ENCODE measurements at places on chromosomes 13 and 19.

- no peak for DNase-seq
Measured at GRCh38 chr13:39417643-39418042, 185.3 kb downstream of the LHFPL6 start.

GRCh38 chr19:35307931-35308330 lies 16.0 kb downstream of the MAG start:
- no peak for DNase-seq

- no peak for DNase-seq
Measured at GRCh38 chr13:49300276-49300675, 52.6 kb downstream of the CDADC1 start.

- no peak for DNase-seq
Measured at GRCh38 chr19:15775249-15775648, 12.2 kb upstream of the OR10H5 start.

DNA sequence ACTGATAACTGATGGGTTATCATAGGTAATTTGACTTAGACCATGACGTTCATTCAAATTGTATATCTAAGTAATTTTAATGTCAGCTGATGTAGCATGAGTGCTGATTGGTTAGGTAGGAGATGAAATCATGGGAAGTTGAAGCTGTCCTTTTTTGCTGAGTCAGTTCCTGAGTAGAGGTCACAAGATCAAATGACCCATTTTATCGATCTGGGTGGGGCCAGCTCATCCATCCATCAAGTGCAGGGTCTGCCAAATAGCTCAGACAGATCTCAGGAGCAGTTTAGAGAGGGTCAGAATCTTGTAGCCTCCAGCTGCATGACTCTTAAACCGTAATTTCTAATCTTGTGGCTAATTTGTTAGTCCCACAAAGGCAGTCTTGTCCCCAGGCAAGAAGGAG lies 35.3 kb upstream of the CD177 start:
- DNase-seq: no peak

DNA sequence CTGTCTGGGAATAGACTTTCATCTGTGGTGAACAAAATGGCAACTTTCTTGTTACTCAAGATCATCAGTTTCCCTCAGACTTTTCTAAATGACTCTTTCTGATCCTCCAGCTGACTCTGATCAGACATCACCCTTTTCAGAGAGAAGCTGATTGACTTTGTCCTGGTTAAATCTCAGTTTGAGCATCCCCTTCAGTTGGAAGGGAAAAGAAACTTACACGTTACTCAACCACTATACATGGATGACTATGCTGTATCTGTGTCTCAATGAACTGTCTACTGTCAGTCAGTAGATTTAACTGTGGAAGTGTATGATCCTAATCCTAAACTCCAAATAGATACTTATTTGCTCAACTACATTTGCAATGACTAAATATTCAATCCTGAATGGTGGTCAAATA lies 118.5 kb downstream of the NALCN start:
- DNase-seq: no peak

DNA sequence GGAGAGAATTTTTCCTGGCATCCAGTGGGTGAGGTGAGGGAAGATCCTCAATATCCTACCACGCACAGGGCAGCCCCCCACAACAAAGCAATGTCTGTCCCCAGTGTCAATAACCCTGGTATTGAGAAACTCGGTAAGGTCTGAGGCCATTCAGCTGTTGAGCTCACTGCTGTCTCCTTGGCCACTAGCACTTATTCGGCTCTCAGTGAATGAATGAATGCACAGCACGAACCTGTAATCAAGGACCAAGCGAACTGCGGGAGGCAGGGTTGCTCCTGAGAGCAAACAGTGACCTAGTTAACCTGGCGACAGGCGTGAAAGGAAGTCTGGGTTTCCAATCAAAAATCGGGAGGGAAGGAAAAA lies 640 bp downstream of the ZSCAN5A start:
- peak; percentile 3 for DNase-seq

DNA sequence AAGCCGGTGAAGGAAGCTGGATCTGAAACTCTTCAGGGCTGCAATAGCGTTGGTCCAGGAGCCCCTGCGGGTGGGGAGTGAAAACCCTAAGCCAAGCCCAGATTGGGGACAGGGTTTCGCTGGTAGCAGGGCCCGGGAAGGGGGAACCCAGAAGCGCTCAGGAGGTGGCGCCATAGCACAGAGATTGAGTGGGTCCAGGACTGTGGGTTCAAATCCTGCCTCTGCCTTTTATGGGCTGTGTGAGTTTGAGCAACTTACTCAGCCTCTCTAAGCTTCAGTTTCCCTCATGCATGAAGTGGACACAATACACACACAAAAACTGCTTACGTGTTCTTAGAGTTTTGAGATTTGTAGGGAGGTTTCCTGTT lies 8.3 kb upstream of the SYCN start:
- DNase-seq: peak; percentile 32

DNA sequence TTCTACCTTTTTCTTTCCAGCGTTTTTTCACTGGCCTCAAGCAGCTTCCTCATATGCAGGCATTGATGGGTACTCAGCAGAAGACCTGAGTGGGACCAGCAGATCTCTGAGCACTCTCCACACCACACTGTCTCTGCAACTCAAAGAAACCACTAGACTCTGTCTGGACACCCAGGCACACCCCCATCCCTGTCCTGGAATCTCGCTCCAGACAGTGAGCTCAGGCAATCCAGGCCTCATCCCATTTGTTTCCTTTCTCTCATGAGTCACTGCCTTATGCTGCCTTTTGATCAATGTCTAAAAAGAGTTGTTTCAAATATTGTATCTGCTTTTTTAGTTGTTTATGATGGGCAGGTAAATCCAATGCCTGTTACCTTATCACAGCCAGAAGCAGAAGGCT lies 19.7 kb upstream of the POP4 start:
- no peak for DNase-seq

DNA sequence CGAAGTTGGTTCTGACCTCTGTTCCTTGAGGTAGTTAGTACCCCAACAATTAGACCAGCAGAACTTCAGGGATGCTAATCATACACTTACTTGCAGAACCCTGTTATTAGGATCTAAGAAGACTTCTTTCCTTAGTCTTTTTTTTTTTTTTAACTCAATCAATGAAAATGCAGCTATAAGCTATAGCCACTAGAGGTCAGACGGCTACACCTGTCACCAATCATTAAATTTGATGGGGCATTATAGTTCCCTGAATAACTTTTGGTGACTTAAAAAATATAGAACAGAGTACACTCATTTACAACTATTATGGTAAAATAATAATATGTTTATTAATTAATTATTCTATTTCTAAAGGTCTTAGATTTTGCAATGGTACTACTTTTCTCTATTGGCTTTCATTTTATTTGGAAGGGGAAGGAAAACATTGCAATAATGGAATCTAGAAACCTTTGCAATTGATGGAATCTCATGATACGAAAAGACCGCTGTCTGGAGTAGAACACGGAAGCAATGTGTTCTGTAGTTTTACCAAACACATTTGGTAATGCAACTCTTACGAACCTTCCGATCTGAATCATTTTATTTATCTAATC lies 483.2 kb downstream of the DIAPH3 start:
- peak; percentile 5 for DNase-seq

DNA sequence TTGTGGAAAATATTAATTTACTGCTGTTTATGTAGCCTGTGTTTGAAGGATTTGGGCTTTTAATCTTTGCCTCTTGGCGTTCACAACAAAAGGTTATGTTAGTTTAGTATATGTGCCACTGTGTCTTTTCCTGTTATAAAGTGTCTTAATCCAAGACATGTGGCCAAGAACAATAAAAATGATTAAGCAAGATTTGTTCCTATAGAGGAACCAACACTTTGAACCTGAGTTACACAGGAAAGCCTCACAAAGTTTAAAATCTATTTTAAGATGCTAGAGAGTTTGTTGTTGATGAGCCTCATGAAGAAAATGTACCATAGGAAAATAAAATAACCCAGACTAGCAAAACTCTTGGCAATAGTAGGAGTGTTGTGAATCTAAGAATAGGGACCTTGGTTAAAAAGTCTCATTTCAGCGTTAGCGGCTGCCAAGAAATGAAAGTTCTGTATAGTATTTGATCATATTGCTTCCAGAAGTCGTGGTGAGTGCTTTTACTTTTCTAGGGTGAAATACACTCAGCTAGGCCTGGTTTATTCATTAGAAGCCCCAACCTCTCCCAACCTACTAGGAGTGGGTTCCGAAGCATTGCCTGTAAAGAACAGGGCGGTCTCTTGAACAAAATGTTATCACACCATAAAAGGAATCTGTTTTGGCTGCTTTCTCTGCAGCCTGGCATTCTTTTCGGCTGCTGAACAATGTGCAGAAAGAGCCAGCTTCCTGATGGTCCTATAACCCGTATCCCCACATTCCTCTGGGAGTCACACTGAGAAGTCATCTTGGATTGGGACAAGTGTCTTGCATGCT lies 102.6 kb downstream of the LRCH1 start:
- DNase-seq: no peak

GRCh38 chr19:38733493-38734175 lies 10.6 kb downstream of the CAPN12 start:
- no peak for DNase-seq

- DNase-seq: no peak
Measured at GRCh38 chr13:76882431-76882830, 3.8 kb downstream of the KCTD12 start.

- DNase-seq: peak; percentile 72
Measured at GRCh38 chr19:1864480-1865171, 1.2 kb upstream of the KLF16 start.

DNA sequence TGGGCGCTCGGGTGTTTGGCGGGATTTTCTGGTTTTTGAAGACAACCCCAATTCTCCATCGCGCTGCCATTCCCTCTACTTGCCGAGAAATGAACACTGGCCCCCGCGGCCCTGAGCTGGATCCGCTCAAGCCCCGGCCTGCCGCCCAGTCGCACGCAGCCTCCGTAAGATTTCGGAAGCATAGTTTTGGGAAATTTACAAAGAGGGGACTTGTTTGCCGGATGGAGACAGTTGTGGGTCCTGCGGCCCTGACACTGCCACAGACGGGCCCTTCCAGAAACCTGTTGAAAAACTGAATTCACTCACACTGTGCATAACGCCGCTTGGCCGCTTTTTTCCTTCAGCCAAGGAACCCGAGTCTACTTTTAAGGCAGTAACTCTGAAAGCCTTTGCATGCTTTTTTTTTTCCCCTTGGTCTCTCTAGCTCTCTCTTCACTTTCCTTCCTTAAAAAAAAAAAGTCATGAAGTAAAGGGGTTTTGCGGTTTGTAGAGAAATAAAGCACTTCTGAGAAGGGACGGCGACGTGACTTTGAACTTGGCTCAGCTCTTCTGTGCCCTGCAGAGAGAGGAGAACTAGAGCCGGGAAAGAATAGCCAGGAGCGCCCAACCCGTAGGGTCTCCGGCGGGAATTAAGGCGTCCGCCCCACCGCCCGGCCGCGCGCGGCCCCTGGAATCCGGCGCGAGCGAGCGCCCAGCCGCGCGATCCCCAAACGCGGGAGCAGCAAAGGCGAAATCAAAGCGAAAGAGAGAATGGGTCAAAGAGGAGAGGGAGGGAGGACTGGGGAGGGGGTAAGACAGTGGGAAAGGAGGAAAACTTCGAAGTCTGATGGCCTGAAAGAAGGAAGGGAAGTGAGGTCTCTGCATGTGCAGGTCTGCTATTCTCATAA lies 3.4 kb upstream of the ZIC2 start:
- no peak for DNase-seq

GRCh38 chr19:30785458-30786137 lies 413.4 kb downstream of the ZNF536 start:
- no peak for DNase-seq

DNA sequence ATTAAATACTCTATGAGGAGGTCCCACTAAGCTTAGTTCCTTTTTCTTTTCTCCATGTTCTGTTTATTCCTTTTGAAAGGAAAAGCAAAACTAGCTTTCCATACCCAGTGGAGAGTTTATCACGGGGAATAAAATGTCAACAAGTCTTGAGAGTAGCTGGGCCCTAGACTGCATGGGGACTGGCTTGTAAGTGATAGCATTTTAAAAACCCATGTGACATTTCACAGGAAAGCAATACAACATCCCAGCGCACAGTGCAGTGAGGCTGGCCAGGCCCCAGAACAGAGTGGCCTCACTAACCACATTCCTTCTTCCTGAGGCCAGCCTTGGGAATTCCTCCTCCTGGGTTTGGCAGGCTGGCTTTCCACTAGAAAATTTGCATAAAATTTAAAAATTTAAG lies 149.8 kb downstream of the DLEU7 start:
- no peak for DNase-seq

DNA sequence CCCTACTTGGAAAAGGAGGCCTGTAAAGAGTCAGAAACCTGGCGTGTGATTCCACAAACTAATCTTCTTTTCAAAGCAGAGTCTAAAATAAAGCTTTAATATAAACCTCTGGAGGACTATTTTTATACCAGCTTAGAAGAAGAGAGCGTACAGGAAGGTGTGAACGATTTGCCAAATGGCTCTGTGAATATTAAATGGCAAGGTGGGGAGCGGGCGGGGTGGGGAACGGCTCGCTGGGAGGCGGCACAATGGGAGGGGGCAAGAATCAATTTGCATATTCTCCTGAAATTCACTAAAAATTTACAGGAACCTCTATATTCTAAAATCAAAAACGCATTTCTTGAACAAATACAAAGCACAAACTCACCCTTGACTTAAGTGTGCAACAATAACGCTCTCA lies 982 bp downstream of the ZNF780B start:
- DNase-seq: no peak

GRCh38 chr19:7500811-7501450 lies 12.1 kb upstream of the PEX11G start:
- DNase-seq: no peak

DNA sequence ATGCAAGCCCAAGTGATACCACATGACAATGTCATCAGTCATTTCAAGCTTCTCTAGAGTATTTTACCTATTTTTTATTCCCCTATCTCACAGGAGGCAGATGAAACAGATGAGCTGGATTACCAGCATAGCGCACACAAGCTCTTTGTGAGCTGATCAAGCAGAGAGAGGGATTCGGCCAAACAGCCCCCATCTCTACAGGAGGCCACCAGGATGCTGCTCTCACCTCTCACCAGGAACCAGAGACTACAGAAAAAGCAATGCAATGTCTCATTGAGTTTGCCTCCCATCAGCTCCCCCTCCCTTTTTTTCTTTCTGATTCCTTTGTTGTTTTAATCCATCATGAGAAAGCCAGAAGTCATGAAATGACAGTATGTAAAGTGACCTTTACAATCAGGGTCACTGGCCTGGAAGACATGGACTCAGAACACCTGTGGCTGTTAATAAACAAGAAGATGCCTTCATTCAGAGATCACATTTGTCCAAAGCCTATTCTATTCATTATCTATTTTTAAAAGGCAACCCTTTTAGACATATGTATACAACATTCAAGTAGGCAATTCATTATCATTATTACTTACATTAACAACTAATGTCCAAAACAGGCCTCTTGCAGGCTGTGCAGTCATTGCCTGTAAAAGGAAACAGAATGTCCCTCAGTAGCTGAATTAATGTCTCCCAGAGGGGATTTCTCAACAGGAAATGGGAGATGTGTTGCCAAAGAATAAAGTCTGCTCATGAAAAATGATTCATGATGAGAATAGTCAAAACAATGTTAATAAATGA lies 656.6 kb downstream of the TBC1D4 start:
- DNase-seq: no peak

GRCh38 chr13:72397265-72397664 lies 330.2 kb downstream of the MZT1 start:
- no peak for DNase-seq

GRCh38 chr19:33503433-33504057 lies 18.0 kb downstream of the PEPD start:
- DNase-seq: no peak
